ENCODE measurements at places on chromosomes 6 and 20. TPM values are rescaled to one million over a fixed set of nuclear protein-coding genes. Genes with fewer than 3 reads are reported as not detected.

DNA sequence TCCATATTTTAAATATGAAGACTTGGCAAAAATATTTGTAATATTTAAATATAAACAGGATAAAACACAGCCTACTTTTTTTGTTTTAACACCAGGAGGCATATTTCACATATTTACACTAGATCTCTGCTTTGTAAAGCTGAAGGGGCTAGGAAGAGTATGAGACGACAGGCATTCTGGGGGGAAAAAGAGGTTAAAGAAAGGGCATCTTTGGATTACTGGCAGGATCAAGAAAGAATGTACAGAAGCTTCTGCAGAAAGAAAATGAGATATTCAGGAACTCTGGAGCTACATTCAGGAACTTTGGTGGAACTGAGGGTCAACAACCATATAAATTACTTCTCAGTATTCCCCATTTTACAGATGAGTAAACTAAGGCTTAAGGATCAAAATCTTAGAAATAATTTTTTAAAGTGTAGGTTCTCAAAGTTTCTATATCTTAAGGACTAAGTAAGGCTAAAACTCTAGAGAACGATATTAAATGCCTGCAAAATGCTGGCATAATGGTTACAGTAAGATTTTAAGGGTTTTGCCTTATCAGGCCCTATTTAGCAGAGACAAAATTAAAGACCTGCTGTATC, 156.5 kb downstream of the CDK19 start:
- no peak overlapping the region for H3K27ac ChIP-seq
- H3K4me3 ChIP-seq: no peak overlapping the region
- no peaks in the 10 kb centered on the region for H3K4me1 ChIP-seq
- H3K27me3 ChIP-seq: no peaks in the 10 kb centered on the region
- no peaks in the 10 kb centered on the region for H3K36me3 ChIP-seq
- no peak for DNase-seq

DNA sequence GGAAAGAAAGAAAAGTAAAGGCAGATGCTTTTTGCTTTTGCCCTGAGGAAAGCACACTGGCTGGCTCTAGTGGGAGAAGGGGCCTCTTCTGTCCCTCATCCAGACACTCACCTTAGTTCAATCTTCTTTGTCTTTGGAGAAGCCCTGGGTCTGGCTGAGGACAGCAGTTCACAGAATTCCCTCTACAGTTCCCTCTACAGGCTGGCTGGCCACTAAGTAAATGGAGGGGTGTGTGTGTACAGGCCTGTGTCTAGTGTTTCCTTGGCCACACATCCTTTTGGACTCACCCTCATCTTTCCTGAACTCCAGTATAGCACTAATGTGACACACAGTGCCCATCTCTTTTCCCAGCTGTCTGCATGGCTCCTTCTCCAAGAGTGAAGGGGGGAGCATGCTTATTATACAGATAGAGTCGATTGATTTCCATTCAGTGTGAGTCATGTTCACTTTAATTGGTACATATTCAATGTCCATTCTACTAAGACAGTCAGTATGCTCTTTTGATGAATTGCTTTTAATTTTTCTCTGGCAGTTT, 26.0 kb upstream of the CLVS2 start:
- H3K27ac ChIP-seq: no peak overlapping the region
- DNase-seq: no peak
- no peaks in the 10 kb centered on the region for H3K36me3 ChIP-seq

- H3K27me3 ChIP-seq: no peaks in the 10 kb centered on the region
- no peak for DNase-seq
- no peak overlapping the region for H3K4me3 ChIP-seq
- H3K27ac ChIP-seq: no peak overlapping the region
Observed at GRCh38 chr6:137951064-137951597, 84.1 kb downstream of the TNFAIP3 start.

The JARID2 gene
- 5.0 TPM for total RNA-seq

The RBL1 gene
- 9.1 TPM for total RNA-seq

The SNRPB gene
- 82.7 TPM for total RNA-seq

The C6orf141 gene
- 0.77 TPM for total RNA-seq

The KCNK5 gene
- under 0.01 TPM for total RNA-seq

Measured in fibroblast of lung (primary cell).